ENCODE measurements at places on chromosomes 6 and 20.
A peak's percentile ranks its signal among the peaks of the same experiment; 100 is the strongest.

GRCh38 chr6:152295920-152296319 lies 341.2 kb downstream of the SYNE1 start:
- no peak for DNase-seq

- DNase-seq: no peak
These were observed 72.1 kb downstream of the SLC24A3 start for GRCh38 chr20:19284400-19285178.

GRCh38 chr20:57076951-57077350 lies 189.5 kb downstream of the BMP7 start:
- no peak for DNase-seq

DNA sequence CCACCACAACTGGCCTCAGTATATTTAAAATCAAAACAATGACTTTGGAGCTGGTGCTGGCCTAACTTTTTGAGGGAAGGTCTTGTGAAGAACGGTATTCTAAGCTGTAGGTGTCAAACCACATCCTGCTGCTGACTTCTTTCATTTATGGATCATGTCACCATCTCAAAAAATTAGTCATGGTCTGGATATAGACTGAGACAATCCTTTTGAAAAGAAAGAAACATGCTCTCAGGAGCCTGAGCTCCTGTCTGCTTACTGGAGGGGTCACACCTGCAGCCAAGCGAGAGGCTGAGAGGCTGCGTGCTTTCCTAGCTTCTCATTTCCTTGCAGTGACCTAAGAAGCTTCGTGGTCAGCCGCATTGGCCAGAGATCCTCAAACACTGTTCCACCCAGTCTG lies 55.2 kb downstream of the TIAM2 start:
- DNase-seq: no peak

DNA sequence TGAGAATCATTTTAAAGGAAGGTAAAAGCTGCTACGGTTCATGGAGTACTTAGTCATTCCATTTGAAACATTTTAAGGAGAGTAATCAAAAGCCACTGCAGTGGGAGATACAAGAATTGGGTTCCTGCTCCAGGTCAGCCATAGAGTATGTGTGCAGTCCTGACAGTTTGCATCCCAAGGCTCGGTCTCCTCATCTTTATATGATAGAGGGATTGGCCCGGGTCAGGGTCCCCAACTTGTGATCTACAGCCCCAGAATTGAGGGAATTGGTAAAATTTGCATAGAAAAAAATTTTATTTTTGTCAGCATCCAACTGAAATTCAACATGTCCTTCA lies 147.4 kb upstream of the PRND start:
- no peak for DNase-seq

GRCh38 chr6:46053039-46053933 lies 37.6 kb upstream of the CLIC5 start:
- no peak for DNase-seq

DNA sequence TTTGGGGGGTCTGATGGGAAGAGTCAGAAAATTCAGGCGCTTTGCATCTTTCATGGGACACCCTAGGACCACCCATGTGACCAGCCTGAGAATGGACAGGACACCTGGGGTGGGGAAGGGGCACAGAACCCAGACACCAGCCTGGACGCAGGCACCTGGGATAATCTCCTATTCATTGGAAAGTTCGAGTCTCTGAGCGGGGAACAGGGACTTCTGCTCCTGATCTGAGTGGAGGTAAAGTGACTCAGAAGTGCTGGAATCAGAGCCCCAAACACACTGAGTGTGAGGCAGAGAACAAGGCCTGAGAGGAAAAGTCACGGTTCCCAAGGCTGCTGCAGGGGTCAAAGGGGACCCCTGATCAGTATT lies 1.4 kb downstream of the HLA-B start:
- DNase-seq: no peak

DNA sequence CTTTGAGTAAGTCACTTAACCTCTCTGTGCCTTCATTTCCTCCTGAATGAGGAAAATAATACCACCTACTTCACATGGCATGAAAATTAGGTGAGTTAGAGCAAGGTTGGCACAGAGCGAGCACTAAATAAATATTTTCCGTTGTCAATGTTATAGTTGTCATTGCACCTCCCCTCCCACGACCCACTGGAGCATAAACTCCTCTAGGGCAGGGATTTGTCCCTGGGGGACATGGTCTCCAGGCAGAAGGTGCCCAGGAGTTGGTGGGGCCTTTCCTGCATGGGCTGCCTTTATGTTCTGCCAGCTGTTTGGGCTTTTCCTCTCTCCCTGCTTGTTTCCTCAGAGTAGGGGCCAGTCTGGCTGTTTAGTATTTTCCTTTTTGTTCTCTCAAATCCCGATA lies 1.3 kb upstream of the ANGPT4 start:
- DNase-seq: no peak

- no peak for DNase-seq
These were observed 333 bp upstream of the SMIM13 start for GRCh38 chr6:11093376-11093625.

DNA sequence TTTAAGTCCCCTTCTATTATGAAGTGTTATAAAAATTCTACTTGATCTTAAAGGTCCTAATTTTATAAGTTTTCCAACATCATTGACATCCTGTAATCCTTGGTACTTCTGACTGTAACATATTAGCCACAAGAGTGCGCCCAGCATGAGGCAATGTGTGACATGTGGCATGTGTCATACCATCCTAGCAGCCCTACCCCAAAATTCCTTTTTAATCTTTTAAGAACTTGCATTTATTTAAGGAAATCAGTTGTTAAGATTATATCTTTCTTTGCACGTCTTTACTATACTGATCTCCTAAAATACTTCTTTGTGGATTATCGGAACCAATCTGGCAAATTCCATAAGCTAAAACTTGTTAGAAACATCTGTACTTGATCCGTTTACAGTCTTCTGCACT lies 167.1 kb upstream of the SLC24A3 start:
- no peak for DNase-seq

- no peak for DNase-seq
These were observed 2.8 kb upstream of the RNF24 start for GRCh38 chr20:4018023-4018748.

DNA sequence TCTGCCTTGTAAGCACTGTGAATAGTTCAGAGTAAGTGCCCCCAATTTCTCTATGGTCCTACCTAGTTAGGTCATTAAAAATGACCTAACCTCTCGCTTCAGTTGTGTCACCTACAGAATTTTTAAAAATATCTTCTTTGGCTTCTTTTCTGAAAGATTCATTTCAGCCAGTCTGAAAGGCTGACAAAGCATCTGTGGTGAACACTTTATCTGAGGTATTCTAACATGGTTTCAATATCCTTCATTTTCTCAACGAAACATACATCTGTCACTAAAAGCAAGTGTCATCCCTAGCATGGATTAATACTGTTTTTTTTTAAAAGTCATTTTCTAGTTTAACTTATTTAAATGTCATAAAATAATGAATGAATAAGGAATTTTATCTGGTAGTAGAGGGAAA lies 5.1 kb downstream of the DPM1 start:
- no peak for DNase-seq

DNA sequence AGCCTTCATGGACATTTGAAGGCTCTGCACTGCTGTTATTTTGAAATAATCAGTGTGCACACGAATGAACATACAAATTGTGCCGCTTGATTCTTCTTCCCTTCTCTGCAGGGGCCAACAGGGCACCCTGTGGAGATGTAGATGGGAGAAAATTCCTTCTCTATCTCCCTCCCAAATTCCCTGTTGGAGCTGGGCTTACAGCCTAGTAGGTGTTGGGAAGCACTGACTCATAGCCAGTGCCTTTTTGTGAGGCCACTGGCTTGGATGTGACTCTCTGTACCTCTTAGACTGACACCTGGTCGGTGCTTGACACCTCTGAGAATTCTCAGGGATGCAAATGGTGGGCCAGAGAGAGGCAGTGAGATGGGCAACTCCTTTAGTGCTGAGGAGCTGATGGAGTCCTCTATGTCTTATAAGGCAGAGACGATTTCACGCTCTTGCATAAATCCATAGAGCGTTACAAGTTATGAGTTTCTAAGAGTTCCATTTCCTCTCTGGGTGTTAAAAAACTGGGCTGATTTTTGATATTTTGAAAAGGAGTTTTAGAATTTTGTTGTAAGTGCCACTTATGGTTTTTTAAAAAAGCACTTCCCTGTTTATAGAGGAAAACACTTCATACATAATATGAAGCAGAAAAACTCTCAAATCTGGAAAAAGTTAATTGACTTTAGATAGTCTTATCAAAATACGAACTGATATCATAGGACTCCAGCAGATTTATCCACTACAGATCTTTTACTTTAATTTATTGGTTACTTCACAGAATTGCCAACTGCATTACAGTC lies 89.8 kb upstream of the MAP3K7 start:
- DNase-seq: no peak

GRCh38 chr20:46388201-46388836 lies 18.1 kb downstream of the ELMO2 start:
- no peak for DNase-seq

DNA sequence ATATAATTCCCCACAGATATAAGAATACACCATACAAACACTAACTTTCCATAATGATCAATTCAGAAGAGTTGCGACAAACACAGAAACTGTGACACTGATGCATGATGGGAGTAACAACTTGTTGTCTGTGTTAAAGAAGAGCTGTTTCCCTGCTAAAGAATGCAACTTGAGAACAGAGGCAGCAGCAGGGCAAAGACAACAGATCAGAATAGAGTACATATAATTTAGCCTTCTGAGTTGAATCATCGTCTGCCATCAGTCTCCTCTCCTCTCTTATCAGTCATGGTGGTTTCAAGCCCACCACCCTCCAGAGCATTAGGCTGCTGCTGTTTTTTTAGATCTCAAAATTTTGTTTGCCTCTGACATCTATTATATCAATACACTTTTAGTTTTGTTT lies 280.4 kb downstream of the UBE3D start:
- DNase-seq: no peak

DNA sequence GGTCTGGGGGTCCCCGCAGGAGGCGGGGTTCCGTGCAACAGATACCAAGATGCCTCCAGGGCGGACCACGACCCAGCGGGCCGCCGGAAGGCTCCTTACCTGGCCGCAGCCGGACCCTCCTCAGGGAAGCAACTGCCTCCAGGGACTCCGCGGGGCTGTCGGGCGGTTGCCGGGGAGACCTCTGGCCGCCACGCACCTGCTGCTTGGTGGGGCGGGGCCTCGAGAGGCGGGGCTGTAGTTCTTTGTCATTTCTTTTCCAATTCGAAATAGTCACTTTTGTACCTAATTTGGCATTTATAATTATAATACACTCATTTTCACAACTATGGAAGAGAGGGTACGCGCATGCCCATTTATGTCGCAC lies 647 bp downstream of the AK9 start:
- DNase-seq: no peak

GRCh38 chr20:58667975-58668374 lies 16.9 kb downstream of the STX16 start:
- DNase-seq: no peak

DNA sequence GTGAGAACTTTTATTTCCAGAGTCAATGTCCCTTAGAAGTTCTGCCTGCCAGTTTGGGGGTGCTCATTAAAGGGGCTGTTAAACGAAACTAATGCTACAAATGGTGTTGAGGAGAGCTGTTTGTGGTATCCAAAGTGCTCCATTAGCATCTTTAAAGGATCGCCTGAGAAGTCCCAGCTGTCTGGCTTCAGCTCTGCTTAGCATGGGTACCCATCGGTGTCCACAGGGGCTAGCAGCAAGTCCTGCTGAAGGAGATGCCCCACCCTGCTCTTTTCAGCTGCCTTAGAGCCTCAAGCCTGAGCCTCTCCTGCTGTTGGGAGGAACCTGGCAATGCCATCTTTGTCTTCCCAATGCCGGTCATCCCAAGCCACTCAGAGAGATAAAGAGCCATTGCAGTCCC lies 111.1 kb downstream of the FOXO3 start:
- no peak for DNase-seq

- no peak for DNase-seq
These were observed 82.2 kb upstream of the PMEPA1 start for GRCh38 chr20:57791966-57792365.

GRCh38 chr6:51490101-51490500 lies 597.3 kb downstream of the PKHD1 start:
- DNase-seq: no peak

GRCh38 chr6:130694606-130695005 lies 132.6 kb upstream of the SMLR1 start:
- DNase-seq: no peak

DNA sequence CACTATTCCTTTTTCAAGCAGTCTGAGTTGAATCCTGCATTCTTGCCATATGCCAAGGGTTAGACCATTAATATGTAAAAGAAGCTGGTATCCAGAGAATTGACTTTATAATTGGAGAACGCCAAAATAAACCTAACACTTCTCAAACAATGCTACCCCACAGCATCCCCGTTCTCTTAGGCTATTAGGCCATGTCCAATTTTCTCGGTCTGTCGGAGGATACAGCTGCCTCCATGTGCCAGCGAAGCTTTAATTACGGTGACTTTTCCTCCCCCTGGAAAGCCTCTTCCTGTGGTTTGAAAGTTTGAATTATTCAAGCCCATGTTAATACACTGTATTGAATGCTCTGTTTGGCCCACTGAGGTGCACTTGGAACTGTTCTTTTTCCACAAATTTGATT lies 60.5 kb downstream of the HS3ST5 start:
- DNase-seq: no peak

GRCh38 chr6:29563435-29563965 lies 4.0 kb upstream of the UBD start:
- no peak for DNase-seq

DNA sequence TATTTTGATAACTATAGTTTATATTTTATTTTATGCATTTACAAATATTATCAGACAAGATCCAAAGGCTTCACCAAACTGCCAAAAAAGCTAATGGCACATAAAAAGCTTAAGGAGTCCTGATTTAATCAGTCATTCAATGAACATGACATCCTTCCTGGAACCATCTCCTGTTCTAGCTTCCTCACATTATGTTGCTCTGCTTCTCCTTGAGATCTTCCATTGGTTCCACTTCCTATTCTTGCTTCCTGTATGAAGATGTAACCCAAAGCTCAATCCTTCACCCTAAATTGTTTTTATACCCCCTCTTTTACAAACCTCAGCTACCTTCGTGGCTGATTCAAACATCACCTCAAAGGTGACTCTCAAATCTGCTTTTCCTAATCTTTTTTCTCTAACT lies 4.5 kb upstream of the BRD2 start:
- no peak for DNase-seq

- DNase-seq: peak; percentile 68
These were observed 8.0 kb upstream of the RAET1E start for GRCh38 chr6:149905911-149906371.

GRCh38 chr20:24379484-24379927 lies 89.9 kb upstream of the SYNDIG1 start:
- DNase-seq: no peak

GRCh38 chr20:61254881-61255626 lies 3.0 kb downstream of the CDH4 start:
- no peak for DNase-seq

- DNase-seq: no peak
These were observed 485.4 kb upstream of the MANEA start for GRCh38 chr6:95091823-95092436.
